ENCODE measurements at places on chromosomes 1 and 21.

- DNase-seq = peak; percentile 79
Measured at GRCh38 chr21:34510148-34511142, 1.6 kb downstream of the KCNE1 start.

GRCh38 chr1:54391450-54392209 is 14.6 kb downstream of the SSBP3 start:
- DNase-seq = no peak

GRCh38 chr1:27912429-27912828 is 22.4 kb upstream of the SMPDL3B start:
- no peak for DNase-seq

DNA sequence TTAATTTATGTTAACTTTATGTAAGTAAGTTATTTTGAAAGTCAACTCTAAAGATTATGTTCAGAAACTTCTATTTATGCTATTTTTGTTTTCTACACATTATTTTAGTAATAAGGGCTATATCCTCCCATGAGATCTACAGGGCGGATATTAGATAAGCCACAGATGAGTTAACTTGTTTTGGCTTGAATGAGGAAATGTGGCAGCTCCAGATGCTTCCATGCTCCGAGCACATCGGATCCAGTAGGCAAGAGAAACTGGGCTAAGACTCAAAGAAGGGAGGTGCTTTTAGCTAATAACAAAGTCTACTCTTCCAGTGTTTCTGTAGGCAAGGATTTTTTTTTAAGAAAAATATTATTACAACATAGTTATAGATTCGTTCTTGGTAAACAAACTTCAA is 20.0 kb upstream of the LAMC1 start:
- no peak for DNase-seq

GRCh38 chr1:39675220-39675619 is 3.3 kb upstream of the NT5C1A start:
- no peak for DNase-seq

DNA sequence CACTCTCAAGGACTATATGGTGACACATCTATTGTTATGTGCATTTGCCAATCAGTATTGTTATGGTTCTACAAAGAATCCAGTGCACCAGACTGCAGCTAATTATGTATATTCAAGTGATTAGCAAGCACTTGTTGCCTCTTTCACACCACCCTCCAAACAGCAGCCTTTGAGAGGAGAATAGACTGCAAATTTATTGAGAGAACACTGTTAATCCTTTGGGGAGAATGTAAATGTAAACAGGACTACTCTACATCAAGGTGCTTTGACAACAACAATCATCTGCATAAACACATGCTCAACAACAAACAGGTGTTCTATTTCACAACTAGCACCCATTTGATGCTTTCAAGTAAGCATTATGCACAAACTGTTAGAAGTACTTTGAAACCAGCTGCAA is 117.4 kb downstream of the AKT3 start:
- DNase-seq = no peak

DNA sequence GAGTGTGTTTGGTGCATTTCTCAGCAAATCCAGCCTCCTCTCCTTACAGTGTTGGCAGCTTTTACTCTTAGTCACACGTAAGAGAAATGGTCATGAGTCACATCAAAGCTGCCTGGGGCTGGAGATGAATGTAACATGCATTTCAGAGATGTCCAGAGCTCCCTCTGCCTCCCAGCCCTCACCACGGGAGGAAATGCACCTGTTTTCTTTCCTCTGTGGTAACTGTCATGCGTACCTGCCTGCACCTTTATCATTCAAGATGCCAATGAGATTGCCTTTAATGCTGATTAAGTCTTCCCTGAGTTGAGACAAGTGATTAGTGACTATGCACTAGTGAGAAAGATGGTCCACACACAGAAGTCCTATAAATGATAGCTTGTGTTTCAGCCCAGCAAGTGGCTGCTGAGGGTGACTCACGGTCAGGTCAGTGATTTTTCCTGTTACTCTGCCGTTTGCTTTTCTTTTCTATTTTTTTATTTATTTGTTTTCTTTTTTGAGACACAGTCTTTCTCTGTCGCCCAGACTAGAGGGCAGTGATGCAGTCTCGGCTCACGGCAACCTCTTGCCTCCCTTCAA is 277.3 kb upstream of the FMN2 start:
- DNase-seq = peak; percentile 57

GRCh38 chr1:110341146-110341871 is 2.1 kb downstream of the RBM15 start:
- DNase-seq = no peak

DNA sequence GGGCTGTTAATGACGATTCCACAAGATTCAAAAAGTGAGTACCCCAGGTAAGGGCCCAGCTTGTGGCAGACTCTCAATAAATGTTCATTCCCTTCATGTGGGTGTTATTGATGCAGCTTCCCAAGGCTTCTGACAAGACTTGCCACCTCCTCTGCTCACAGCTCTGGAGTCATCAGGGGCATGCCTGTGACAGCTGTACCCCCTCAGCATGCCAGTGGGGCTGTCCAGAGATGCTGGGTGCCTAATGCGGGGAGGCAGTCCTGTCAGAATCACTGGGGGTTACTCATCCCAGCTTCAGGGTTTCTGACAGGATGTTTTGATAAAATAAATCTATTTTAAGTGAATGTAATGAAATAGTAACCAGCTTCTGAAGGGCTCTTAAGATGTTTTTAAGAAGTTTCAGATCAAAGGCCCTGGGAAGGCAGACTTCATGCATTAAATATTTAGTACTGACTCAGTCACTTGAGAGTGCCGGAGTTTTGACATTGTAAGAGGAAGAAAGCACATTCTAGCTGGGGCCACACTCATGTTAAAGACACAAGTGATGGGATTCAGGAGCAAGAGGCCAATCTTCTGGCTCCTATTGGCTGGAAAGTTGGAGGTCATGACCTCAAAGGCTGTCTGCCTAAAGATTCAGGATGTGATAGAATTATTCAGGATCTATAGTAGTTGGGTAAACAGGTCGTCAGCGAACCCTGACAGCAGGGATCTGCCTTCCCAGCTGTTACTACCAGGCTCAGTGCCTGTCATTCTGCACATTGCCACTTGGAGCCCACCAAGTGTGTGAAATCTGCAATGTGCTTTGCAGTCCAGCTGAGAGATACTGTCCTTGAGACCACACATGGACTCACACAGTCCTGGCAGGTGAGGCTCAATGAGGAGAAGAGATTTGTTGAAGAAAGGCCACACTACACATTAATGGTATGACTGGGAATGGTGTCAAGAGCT is 239.6 kb upstream of the BEND5 start:
- DNase-seq = no peak

GRCh38 chr1:153360592-153361479 is 3.2 kb downstream of the S100A9 start:
- DNase-seq = no peak

DNA sequence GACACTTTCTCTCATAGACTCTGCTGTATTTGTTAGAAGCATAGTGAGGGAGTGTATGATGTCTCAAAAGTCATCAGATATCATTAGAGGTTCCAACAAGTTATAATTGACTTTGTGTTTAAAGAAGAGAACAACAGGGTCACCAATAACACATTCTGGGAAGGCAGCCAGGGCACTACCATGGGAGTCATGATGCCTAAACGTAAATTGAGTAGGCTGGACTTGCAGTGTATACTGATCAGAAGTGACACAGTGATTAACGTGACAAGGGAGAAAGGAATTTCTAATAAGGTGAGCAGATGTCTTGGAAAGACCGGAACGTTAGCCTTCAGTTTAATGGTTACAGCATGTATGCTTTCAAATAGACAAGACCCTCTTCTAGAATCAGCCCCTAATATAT is 973.2 kb downstream of the NCAM2 start:
- no peak for DNase-seq

DNA sequence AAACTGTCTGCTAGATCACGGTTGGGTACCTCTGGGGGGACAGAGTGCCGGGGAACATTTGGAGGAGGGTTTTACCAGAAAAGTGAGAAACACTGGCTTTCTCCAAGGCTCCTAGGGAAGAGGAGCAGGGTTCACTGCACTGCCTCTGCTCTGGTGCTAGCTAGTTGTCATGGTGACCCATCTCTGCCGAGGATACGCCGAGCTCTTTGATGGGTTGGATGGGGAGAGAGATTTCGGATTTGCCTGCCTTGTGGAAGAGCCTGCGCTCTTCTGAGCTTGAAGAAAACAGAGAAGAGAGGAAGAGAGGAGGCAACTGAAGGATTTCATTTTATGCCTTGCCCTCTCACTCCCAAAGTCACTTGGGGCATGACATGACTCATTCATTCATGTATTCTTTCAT is 92.1 kb downstream of the NAV1 start:
- DNase-seq = no peak

DNA sequence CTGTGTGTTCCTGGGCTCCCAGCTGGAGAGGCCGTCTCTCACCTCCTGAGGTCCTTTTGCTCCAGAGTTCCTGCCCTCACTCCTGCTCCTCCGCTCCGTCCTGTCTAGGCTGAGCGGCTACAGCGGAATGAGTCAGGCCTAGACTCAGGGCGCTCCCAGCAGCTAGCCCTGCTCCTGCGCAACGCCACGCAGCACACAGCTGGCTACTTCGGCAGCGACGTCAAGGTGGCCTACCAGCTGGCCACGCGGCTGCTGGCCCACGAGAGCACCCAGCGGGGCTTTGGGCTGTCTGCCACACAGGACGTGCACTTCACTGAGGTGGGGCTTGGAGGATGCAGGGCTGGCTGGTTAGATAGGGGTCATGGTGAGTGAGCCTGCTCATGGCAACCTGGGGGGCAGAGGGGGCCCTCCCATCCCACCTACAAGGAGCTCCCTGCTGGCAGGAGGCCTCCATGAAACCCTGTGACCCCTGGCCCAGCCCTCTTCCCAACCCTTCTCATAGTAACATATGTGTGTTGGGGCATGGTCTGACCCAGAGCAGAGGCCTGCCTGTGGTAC is 15.1 kb downstream of the PSRC1 start:
- no peak for DNase-seq

DNA sequence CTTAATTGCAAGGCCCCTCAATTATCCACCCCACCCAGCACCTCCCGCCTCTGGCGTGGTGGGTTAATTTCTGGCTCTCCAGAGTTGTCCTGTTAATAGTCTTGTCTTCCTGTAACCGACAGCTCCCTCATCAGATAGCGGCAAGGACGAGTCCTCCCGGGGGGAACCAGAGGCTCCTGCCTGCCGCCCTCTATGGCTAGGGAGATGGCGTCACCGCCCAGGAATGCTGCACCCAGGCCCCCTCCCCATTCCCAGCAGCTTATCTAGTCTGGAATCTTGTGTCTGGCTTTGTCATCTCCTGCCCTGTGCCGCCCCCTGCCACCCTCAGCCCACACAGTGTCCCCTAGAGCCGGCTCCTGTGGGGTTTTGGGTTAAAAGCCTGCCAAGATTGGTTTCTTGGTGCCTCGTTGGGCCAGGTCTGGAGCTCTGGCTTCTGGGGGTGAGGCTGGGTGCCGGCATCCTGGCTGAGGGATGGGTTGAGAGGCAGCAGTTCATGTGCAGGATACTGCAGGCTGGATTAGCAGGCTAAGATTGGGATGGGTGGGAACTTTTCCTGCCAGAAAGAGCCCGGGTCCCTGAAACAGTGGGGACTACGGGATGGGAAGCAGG is 48.8 kb downstream of the EDN2 start:
- peak; percentile 48 for DNase-seq

DNA sequence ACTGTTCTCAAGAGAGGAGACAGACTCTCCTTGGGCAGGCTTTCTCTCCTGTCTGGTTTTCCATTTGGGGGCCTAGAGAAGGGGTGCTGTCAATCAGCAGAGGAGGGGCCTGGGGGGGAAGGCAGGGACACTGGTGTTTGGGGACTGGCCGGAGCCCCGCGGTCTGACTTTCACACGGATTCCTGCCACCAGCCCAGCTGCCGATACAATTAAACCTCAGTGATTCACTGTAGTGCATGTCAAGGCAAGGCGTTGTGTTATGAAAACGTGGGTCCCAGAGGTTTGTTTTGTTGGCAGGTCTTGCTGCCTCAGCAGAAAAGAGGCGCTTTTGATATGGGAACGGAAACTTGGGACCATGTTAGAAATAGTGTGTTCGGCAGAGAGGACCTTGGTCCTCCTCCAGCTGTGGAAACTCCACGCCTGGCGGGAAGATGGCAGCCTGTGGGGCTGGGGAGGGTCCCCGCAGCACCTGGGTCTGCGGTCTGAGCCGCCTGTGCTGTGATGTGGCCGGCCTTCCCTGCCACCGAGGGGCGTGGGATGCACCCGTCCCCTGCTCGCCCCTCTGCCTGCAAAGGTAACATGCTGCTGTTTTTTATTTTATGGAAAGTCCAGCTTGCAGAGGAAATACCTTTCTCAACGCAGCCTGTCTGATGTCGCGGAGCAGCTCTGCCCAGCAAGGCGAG is 47.6 kb downstream of the SPSB1 start:
- DNase-seq = no peak

DNA sequence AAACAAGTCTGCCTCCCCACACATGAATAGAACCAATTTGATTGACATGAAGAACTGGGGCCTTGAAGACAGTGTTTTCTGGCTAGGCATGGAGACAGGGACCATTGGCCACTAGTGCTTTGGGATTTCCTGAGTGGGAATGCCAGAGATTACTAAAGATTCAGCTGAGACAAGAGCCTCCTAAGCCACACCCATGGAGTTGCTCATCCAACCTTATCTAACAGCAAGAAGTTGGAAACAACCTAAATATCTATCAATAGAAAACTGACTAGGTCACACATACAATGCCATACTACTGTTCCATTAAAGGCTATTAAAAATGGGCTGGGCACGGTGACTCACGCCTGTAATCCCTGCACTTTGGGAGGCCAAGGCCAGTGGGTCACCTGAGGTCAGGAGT is 184.1 kb downstream of the ZBTB18 start:
- DNase-seq = no peak

DNA sequence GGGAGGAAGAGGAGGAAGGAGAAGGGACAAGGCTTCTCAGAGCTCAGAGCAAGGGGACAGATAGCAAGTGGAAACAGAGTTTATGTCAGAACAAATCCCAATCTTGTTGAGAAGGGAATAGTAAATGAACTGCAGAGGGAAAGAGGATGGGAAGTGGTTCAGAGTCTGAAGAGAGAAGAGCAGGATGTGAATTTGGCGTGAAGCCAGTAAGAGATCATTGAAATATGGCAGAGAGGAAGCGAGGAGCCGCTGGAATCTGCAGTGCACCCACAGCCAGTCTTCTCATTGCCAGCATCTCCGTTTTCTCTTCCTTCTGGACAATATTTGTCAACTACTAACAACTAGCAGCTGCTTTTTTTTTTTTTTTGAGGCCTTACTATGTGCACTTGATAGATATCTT is 19.1 kb downstream of the OLFML3 start:
- DNase-seq = peak; percentile 67

DNA sequence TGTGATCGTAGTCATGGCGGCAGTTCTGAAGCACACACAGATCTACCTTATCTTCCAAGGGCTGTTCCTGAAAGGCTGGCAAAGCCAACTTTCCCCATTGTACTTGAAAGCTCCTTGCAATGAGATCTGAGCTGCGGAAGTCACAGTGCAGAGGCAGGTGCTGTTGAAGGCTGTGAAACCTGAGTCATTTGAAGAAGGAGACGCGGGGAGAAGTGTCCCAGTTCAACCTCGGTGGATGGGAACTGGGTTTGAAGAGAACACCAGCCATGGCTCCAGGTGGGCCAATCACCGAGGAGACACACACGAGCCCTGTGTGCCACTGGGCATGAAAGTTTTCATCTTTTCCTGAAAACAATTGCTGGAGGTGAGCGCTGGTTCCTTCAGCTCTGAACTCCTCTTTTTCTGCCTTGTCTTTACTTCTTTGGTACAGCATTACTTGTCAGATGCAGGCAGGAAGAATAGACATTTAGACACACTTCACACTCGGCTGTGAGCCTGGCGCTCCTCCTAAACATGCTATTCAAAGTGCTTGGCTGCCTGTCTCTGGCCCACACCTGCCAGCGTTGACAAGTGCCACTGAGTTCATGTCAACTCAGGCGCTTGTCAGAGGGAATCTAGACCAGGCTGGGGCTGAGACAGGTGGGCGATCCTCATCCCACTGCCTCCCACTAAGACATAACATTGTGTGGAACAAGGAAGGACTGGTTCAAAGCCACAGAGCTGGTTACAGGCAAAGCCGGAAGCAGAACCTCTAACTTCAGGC is 25.7 kb upstream of the PDE9A start:
- DNase-seq = no peak
